GM10248 (cell line): ENCODE measurements at places on chromosomes 6 and 20.

DNA sequence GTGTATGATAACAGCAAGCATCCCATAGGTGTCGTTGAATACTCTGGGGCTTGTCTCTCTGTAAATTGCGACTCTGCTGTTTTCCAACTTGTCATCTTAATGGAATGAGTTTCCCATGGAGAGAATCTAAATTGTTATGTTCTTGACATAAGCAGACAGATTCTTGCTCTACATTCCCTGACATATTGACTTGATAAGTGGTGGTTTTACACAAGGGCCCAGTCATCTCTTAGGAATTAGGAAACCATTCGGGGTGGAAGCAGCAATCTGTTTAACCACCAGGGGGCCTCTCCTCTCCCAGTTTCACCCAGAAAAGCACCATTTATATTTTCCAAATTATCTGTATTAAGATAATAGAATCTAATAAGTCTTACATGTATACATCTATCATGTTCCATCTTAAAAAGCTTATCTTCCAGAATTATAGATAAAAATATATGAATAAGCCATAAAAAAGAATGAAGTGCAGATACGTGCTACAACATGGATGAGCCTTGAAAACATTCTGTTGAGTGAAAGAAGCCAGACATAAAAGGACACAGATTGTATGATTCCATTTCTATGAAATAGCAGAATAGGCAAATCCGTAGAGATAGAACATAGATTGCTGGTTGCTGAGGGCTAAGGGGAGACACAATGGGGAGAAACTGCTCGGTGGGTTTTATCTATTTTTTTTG lies 23.1 kb upstream of the MROH8 start:
- no peak for DNase-seq

GRCh38 chr6:124885171-124885570 lies 77.1 kb upstream of the RNF217 start:
- no peak for DNase-seq

GRCh38 chr20:23608251-23608846 lies 2.6 kb upstream of the CST9 start:
- no peak for DNase-seq

GRCh38 chr6:168165373-168165772 lies 86.4 kb upstream of the FRMD1 start:
- no peak for DNase-seq

DNA sequence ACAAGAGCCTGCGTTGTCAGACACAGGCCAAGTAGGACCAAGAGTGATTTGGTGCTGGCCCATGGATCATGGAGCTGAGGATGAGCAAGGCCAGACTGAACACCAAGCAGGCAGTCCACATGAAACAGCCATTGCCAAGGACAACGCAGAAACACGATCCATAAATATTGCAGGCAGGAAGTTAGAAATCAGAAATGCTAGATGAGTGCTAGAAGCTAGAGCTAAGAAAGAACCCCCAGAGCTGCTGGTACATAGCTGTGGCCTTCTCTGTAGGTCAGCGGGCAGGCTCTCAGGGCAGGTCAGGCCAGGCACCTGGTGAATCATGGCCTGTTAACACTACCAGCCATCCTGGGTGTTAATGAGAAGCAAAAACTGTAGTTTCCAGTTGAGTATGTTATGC lies 119.7 kb downstream of the ALDH8A1 start:
- no peak for DNase-seq

DNA sequence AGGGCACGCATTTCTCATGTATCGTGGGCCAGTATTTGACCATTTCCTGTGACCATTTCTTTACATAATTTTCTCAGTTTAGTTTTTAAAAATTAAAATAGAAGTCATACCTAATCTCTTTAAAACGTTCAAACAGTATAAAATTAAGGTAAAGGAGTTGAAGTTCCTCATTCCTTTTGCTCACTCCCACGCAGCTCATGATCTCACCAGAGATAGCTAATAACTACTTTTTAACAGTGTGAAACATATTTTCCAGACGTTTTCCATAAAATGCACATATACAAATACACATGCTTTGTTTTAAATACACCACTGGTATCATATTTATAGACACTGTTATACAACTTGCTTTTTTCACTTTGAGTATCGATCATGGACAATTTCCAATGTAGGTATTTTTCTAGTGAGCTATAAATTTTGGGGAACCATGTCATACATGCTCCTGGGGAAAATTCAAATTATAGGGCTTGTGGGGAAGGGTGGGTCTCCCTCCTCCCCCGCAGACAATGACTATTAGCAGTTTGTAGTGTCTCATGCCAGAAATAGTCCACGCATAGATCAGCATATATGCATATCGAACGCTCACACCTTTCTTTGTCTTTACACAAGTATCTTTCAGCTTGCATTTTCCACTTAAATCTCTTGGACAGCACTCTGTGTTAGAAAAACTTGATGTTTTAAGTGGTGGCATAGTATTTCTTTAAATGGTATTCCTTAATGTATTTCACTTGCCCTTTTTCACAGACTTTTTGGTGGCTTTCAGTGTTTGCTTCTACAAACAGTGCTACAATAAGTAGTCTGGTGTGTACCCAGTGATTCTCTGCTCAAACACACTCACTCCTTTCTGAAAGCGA lies 145.5 kb upstream of the ZNF217 start:
- peak; percentile 35 for DNase-seq

- DNase-seq, result peak; percentile 14
Observed at GRCh38 chr6:144581812-144582537, 296.8 kb downstream of the UTRN start.
